ENCODE measurements at places on chromosomes 7 and 10.

DNA sequence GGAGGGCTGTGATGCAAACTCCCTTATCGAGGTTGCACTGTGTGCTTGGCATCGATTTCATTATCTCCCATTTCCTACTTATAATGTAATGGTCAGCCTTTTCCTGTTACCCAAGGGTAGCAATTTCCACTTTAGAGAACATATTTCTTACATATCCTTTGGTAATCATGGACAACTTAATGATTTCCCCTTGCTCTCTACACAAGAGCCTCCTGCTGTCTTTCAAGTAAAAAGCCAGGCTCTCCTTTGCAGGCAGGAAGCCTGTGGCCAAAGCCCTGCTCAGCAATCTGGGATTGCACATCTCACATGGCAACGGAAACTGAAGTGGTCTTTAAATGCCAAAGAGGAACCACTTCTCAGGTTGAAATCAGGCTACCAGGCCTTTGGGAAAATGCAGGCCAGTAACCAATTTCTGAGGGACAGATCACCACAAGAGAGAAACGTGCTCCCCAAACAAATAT, 86.7 kb upstream of the IKZF1 start:
- DNase-seq: no peak

DNA sequence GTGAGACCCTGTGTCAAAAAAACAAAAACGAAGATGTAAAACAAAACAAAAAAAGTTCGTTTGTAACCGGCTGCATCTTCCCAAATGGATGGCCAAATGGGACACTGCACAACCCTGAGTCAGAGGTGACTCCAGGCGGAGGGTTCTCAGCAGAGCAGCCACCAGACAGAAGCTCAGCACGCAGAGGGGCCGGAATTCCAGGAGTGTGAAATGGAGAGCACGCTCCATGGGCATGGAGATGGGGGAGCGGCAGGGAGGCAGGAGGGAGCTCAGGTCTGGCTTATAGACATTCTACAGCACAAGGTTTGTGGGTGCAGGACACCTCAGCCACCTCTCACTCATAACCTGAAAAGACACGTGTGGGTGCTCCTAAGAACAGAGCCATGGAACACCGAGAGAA, 227.0 kb downstream of the MAD1L1 start:
- DNase-seq: no peak

GRCh38 chr7:47721670-47722069, 139.8 kb upstream of the TNS3 start:
- no peak for DNase-seq

- peak; percentile 29 for DNase-seq
Observed at GRCh38 chr7:97004247-97005182, 838 bp upstream of the DLX6 start.

- DNase-seq: no peak
Observed at GRCh38 chr7:109322833-109323232, 753.2 kb downstream of the DNAJB9 start.

DNA sequence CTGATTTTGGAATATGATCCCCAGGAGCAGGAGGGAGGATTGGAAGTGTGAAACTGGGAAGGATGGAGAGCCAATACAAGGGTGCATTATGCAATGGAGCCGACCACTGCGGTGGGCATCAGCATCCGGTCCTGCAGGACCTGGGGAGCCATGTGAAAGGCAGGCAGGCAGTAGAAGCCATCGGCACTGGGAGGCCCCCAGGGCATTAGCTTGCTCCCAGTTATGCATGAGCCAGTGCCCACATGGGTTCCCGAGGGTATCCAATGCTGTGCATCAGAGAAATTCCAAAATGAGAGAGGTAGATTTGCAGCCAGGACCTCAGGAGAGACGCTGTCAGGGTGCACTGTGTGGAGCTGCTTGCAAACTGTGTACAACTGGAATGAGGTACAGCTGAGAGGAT, 8.7 kb upstream of the KCP start:
- no peak for DNase-seq

DNA sequence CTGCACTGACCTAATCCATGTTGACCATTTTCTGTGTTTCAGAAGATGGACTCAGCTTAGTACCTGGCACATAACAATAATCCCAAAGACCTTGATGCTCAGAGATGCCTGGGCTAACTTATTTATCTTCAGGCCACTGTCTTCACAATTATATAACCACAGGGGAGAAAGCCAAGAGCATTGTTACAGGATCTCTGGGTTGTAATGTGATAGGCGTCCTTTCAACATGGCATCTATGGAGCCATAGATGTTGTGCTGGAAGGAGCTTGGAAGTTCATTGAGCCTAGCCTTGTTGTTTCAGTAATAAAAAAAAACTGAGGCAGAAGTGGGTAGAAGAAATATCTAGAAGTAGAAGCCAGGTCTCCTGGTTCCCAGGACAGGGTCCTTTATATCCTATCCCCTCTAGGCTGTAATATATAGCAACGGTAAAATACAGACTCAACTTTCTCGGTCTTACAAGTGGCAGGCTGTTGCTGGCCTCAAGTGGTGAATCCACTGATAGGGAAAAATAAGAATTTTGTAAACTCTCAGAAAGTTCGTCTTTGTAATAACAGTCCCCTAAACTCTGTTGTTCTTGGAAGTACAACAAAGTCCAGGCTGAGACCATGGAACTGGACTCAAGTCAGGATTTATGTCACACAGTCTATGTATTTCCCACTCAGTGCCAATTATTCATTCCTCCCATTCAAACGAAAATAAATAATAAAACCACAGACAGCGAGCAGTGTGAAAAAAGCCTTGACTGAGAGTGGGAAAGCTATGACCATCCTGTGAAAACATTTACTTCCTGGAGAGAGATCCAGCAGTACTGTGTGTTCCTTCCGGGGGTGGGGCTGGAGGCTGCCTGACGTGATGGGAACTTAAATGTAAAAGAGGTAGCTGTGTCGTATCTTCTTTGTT, 277.6 kb downstream of the REEP3 start:
- no peak for DNase-seq

DNA sequence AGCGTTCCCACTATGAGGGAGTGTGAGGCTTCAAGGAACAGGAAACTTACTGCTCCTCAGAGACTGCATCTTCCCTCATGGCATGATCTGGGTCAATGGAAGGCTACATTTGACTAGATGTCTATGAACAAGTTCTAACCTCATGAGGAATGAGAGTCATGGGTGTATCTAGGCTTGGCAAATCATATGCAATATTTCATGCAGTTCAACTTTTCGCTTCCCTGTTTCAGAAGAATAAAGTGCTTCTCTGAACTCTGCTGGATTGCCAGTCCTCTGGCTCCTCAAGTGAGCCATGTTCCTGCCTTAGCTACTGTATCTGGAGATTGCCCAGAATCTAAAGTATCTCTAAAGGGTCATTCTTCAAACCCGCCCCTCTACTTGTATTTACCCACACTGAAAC, 54.3 kb upstream of the SEMA3A start:
- DNase-seq: no peak

DNA sequence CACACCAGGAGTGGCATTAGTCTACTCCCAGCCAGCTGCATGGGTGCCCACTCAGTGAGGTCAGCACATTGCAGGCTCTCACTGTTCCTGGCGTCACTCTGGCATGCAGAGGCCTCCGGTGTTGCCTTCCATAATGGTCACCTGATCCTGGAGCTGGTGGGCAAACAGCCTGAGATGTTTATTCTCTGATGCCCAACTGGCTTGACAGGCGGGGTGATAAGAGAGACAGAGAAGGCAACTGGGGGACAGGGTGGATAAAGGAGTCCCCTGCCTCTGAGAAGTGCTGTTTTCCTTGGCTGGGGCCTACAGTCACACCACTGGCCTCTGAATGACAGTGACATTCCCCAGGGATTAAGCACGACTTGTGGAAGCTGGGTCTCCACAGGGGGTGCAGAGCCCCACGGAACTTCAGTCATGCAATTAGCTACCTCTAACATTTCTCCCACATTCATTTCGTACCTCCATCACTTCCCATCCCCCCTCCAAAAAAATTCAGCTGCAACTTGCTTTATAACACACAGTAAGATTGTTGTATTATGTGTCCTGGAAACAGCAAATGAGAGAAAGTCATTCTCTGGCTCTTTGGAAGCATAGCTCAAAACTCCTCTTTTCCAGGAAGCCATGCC, 7.1 kb upstream of the RBM20 start:
- no peak for DNase-seq

GRCh38 chr7:455110-455928, 64.3 kb downstream of the PDGFA start:
- DNase-seq: no peak

DNA sequence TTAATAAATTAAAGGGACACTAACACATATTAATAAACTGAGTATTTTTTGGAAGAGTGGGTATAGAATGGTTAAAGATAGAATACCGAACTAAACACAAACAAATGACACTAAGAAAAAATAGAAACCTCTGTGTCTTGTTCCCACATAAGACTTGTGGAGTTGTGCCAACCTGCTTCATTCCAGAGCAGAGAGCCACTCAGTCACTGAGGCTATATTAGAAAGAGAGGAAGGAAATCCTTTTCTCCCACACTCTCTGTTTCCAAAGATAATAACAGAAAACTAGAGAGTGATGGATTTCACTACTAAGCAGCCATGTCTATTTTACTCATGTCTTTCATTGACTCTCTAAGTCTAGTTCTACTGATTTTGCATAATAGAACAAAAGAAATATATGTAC, 26.0 kb downstream of the CTNNA3 start:
- no peak for DNase-seq

- DNase-seq: no peak
Observed at GRCh38 chr7:15600298-15600697, 38.5 kb upstream of the AGMO start.

- DNase-seq: no peak
Observed at GRCh38 chr7:132399367-132399766, 176.9 kb downstream of the PLXNA4 start.

- no peak for DNase-seq
Observed at GRCh38 chr7:19090526-19090925, 26.9 kb downstream of the TWIST1 start.

- DNase-seq: no peak
Observed at GRCh38 chr10:34941471-34942357, 126.6 kb upstream of the PARD3 start.

- no peak for DNase-seq
Observed at GRCh38 chr10:89494575-89494974, 40.8 kb downstream of the SLC16A12 start.

- DNase-seq: no peak
Observed at GRCh38 chr7:92763636-92764423, 72.5 kb downstream of the CDK6 start.

- DNase-seq: no peak
Observed at GRCh38 chr7:55241958-55242357, 123.2 kb upstream of the LANCL2 start.

DNA sequence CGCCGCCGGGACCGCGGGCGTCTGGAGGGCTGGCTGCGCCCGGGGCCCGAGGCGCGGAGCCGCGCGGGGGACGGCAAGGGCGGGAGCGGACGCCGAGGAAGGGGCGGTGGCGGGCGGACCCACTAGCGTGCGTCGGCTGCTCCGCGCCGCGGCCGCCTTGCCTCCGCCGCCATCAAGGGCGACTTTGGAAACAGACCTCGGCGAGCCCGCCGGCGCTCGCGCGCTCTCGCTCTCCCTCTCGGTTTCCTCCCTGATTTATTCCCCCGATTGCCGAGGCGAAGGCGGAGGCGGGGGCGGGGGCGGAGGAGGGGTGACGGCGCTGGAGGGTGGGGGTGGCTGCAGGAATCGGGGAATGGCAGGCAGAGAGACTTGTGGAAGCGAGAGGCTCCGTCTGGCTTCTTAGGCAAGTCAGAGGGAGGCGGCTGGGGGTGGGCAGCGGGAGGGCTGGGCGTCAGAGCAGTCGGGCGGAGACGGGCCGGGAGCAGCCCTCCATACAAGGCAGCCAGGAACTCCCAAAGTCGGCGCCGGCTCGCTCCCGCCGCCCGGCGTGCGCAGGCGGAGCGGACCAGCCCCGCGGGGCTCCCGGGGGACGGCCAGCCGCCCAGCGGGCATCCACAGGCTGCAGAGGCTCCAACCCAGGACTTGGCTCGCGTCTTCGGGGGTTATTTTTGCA, at the start of gene CACNA2D1:
TSS of gene CACNA2D1 (minus strand) at position 231 of the 673 bp plus-strand sequence.
- peak; percentile 65 for DNase-seq

DNA sequence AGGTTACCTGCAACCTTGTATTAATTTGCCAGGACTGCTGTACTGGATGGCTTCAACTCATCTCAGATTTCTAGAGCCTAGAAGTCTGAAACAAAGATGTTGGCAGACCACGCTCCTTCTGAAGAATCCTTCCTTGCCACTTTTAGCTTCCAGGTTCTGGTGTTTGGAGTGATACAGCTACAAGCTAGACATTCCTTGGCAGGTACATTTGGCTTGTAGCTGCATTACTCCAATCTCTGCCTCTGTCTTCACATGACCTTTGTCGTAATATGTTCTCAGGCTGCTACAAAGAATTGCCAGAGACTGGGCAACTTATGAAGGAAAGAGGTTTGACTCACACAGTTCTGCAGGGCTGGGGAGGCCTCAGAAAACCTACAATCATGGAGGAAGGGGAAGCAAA, 146.3 kb downstream of the GALNT17 start:
- no peak for DNase-seq

- no peak for DNase-seq
Observed at GRCh38 chr7:118033273-118033672, 150.7 kb upstream of the LSM8 start.

DNA sequence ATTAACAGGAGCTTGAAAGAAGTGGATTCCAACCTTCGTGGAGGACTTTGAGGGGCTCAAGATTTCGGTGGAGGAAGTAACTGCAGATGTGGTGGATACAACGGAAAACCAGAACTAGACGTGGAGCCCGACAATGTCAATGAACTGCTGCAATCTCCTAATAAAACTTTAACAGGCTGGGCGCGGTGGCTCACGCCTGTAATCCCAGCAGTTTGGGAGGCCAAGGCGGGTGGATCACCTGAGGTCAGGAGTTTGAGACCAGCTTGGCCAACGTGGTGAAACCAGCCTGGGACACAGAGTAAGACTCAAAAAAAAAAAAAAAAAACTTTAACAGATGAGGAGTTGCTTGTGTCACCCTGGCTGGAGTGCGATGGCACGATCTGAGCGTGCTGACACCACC, 477.8 kb upstream of the MKI67 start:
- DNase-seq: no peak

- no peak for DNase-seq
Observed at GRCh38 chr10:68800211-68800610, 27.1 kb upstream of the STOX1 start.

DNA sequence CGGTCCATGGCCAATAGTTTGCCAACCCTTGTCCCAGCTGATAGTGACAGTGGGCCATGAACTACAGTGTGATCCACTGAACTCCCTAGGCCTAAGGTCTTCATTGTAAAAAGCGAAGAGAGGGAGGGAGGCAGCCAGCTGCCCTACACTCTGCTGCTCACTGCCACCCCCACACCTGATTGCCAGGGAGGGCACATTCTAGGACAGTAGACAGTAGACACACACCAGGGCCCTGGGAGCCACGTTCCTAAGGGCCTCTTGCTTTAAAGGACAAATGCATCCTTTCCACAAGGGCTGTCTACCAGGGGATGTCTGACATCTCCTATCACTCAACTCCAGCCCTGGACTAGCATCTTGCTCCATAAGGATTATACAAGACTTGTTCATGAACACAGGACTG, 122.2 kb downstream of the DLG5 start:
- DNase-seq: no peak

All from NCI-H1930 (cell line).